Adipocyte (in vitro differentiated cells): ENCODE measurements at places on chromosomes 6 and 20.

GRCh38 chr6:41199552-41200246, 1.2 kb downstream of the TREML2 start:
- no peak for DNase-seq

DNA sequence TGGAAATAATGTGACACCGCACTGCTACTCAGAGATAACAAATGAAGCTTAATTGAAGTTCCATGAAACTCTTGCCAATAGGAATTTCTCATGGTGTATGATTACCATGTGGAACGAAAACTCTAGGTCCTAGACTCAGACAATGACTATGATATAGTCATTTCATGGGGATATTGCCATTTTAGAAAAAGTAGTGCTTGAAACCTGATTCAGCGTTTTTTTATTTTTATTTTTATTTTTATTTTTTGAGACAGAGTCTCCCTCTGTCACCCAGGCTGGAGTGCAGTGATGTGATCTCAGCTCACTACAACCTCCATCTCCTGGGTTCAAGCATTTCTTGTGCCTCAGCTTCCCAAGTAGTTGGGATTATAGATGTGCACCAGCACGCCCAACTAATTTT, 253.9 kb downstream of the FARS2 start:
- no peak for DNase-seq

DNA sequence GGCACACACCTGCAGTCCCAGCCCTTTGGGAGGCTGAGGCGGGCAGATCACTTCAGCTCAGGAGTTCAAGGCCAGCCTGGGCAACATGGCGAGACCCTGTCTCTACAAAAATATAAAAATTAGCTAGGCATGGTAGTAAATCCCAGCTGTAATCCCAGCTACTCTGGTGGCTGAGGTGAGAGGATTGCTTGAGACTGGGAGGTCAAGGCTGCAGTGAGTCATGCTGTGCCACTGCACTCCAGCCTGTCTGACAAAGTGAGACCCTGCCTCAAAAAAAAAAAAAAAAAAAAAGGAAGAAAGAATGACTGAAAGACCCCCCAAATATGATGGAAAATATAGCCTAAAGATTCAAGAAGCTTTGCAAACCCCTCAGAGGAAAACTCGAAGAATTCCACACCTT, 26.8 kb downstream of the METTL24 start:
- no peak for DNase-seq

DNA sequence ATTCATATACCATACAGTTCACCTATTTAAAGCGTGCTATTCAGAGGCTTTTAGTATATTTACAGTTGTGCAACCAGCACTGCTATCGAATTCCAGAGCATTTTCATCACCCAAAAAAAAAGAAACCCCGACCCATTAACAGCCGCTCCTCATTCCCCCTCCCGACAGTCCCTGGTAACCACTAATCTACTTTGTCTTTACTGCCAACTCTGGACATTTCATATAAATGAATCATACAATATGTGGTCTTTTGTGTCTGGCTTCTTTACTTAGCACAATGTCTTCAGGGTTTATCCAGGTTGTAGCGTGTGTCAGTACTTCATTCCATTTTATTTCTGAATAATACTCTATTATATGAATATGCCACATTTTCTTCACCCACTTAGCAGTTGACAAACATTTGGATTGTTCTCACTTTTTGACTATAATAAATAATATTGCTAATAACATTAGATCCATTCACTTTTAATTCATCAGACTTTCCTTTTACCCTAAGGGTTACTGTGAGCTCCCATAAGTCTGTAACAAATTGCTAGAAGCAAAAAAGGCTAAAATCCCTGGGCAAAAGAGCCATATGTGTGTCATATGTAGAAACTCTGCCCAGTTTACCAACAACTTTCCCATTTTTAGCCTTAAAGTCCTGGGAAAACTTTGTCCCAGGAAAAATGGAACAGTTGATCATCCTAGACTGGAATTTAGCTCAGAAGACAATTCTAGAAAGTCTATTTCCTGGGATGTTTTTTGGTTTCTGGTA, 23.2 kb upstream of the ROS1 start:
- DNase-seq = peak; percentile 97

DNA sequence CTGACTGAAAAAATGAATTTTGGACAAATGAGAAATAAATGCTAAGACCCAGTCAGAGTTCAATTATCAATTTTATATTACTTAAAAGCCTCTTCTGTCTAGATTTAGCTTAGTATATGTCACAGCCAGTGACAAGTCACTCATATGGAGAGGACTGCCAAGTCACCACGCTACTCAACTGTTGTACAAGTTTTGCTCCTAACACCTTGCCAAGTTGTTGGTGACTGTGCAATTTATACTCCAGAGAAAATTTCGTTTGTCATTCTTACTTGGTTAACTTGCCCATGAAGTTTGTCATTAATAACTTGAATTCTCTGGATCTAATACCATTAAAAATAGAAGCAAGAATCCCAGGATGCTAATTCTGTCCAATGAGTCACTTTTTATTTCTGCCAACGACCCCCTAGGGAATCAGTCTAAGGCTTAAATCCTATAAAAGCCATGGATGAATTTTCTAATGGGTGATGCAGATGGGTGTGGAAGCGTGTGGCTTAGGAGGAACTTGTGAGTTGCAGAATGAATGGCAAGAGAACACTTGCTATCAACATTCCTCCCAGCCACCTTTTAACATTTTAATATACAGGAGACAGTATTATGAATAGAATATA, 30.4 kb upstream of the FBXO30 start:
- no peak for DNase-seq

DNA sequence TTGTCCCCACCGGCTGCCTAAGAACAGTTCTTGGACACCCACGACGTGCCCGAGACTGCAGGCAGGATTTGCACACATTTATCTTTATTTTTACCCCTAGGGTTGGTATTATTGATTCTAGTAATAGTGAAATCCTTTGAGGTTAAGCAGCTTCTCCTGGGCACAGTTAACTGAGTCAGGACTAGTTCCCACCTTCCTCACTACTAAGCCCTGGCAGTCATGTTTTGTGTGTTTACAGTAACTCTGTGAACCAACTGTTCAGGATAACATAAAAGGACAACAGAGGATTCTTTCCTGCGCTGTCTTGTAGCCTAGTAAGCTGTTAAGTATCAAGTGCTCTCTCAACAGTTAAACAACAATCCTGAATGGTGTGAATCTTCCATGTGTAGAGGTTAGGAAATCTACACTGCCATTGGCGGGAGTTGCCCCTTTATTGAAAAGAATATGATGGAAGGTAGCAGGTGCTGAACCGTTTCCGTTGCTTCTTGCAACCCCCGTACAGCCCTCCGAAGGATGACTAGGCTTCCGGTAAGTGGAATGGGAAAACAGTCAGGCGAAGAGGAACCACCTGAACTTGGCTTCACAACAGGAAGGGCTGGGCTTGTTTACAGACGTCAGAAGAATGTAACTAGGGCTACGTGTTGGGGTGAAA, 979 bp upstream of the SOD2 start:
- DNase-seq = peak; percentile 27

GRCh38 chr6:156279261-156279969, 497.8 kb upstream of the ARID1B start:
- DNase-seq = no peak

DNA sequence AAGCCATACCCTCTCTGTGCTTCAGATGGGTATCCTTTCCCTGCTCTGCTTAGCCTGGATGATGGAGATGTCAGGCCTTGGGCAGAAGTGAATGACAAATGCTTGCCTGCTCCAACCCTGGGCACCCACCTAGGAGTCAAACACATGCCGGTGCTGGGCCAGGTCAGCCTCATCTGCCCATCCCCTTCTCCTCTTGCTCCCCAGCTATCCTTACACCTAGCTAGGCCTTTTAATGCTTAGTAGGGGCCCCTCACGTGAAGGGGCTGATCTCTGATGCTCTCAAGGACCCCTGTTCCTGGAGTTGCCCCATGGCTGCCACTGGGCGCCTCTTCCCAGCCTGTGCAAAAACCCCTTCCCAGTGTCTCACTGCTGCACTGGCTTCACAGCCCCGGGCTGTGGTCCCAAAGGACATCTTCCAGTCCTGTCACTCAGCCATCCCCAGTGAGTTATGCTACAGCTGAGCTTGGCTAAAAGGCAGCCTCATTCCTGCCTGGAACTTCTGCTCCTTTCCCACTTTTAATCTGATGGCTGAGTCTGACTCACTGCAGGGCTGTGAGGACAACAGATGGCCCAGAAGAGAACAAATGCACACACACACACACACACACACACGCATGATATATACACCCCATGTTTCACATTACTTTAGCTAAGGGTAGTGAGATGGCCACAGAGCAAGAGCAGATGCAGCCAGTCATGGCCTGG, 12.8 kb upstream of the SDCBP2 start:
- DNase-seq = no peak

DNA sequence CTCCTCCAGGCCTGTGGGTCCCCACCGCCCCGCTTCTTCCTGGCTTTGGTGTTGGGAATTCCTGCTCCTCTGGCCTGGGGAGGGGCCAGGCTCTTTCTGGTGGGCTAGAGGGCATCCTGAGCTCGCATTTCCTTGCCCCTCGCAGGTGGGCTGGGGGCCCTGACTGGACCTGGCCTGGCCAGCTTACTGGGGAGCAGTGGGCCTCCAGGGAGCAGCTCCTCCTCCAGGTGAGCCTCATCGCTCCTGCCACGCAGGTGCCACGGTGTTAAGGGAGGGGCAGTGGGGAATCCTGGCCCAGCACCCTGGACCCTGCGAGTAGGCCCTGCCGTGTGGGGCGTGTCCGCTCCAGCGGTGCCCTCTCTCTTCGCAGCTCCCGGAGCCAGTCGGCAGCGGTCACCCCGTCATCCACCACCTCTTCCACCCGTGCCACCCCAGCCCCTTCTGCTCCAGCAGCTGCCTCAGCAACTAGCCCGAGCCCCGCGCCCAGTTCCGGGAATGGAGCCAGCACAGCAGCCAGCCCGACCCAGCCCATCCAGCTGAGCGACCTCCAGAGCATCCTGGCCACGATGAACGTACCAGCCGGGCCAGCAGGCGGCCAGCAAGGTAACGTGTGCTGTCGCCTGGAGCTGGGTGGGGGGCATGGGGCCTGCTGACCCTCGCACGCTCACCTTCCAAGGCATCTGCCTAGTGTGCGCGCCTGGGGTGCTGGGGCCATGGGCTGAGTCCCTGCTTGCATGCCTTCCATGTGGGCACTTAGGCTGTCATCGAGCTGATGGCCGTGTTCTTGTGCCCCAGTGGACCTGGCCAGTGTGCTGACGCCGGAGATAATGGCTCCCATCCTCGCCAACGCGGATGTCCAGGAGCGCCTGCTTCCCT, 4.7 kb downstream of the ADRM1 start:
- DNase-seq = no peak

GRCh38 chr20:10682939-10683338, 9.1 kb upstream of the JAG1 start:
- no peak for DNase-seq

GRCh38 chr20:33702861-33703260, 16.7 kb upstream of the E2F1 start:
- no peak for DNase-seq

DNA sequence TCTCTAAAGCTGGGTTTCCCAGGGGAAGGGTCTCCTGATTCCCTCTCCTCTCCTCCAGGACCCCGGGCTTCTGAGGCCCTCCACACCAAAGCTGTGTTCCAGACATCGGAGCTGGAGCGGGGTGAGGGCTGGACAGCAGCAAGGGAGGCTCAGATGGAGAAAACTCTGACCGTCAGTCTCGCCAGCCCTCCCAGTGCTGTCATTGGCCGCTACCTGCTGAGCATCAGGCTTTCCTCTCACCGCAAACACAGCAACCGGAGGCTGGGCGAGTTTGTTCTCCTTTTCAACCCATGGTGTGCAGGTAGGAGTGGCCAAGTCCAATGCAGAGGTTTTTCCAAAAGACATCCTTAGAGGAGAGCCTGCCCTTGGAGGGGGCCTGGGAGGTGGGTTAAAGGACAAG, 14.4 kb downstream of the TGM6 start:
- no peak for DNase-seq

DNA sequence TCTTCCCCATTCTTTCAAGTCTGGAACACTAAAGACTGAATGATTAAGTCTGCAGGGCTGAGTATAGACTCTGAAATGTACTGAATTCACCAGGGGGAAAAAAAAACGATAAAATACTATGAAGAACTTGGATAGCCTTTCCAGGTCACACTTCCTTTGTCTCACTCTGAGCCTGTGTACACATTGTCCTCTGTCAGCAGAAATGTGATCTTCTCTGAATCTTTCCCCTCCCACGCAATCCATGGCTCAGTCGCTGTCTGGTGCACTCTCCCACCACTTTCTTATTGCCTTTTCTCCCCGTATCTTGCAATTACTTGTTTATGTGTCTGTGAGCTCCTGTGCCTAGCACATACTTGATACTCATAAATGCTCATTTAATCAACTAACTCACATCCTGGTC, 212.6 kb upstream of the RSPO3 start:
- no peak for DNase-seq

DNA sequence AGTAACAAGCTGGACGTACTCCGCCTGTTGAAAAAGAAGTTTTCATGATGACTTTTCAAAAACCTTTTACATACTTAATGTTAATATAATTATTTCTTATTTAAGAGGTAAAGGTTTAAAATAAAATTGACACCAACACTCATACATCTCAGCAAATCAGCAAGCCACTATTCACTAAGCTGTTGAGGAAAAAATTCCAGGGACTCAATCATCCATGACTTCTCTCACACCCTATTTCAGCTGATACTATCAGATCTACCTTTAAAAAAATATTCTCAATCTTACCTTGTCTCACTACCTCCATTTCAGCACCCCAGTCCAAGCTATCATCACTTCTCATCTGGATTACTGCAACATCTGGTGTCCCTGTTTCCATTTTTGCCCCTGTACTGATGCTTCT, 109.3 kb downstream of the HACE1 start:
- no peak for DNase-seq

DNA sequence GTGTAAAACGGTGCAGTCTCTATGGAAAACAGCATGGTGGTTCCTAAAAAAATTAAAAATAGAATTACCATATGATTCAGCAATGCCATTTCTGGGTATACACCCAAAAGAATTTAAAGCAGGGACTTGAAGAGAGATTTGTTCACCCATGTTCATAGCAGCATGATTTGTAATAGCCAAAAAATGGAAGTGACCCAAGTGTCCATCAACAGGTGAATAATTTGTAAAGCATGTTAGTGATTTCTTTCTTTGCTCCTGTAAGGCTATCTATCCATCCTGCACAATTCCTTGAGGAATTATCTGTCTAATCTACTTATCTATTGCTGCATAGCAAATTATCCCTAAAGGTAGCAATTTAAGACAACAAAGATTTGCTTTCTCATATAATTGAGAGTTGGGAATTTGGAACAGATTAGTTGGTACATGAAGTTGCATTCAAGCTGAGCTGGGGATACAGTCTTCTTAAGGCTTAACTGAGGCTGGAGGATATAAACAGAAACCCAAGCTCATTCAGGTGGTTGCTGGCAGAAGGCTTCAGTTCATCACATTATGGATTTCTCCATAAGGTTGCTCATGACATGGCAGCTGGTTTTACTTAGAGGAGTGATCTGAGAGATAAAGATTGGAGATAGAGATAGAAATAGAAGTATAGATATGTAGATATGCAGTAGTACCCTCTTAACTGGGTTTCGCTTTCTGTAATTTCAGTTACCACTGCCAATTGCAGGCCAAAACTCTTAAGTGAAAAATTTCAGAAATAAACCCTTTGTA, 62.0 kb downstream of the IL22RA2 start:
- DNase-seq = peak; percentile 18

GRCh38 chr6:113825781-113826180, 31.4 kb upstream of the MARCKS start:
- DNase-seq = peak; percentile 66

GRCh38 chr6:131669891-131670290, 31.3 kb downstream of the OR2A4 start:
- peak; percentile 42 for DNase-seq
